ENCODE measurements at places on chromosomes 2 and 18. TPM values are rescaled to one million over a fixed set of nuclear protein-coding genes. Genes with fewer than 3 reads are reported as not detected.

DNA sequence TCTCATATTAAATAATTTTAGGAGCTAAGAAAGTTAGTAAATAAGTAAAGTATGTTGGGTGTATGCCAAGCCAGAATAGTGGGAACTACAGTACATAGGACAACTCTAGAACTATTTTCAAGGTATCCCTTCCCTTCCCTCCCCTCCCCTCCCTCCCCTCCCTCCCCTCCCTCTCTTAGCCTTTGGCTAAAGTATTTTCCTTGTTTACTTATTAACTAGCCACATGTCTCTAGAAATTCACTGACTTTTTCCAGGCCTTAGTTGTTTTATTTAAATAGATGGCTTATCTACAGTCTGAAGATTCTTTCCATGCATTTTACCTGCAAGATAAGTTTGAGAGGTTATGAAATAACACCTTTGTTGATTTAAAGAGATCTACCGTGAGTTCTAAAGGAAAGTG, 402.1 kb downstream of the PARD3B start:
- no peak for DNase-seq

- DNase-seq, result no peak
Observed at GRCh38 chr2:203625701-203626100, 80.7 kb upstream of the CD28 start.

- DNase-seq, result peak; percentile 63
Observed at GRCh38 chr2:230877116-230877758, 12.5 kb downstream of the ITM2C start.

DNA sequence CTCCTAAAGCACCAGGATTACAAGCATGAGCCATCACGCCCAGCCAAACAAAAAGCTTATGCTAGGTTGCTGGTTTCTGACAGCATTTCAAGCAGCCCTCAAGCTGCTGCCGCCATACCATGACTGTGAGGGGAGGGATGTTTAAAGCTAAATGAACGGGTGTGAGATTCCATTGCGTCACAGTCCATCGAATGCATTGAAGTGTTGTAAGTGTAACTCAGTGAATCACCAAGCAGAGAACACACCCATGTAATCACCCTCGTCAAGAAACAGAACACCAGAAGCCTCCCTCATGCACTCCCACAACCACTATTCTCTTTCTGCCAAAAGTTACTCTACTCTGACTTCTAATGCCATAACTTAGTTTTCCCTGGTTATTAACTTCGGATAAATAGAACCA, 32.8 kb upstream of the MC5R start:
- DNase-seq, result no peak

DNA sequence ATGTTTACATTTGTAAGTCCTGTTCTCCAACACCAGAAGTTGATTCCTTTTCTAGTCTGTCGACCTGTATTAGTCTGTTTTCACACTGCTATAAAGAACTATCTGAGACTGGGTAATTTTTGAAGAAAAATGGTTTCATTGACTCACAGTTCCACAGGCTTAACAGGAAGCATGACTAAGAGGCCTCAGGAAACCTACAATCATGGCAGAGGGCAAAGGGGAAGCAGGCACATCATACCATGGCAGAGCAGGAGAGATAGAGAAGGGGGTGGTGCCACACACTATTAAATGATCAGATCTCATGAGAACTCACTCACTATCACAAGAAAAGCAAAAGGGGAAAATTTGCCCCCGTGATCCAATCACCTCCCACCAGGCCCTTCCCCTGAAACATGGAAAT, 112.8 kb upstream of the MAP3K20 start:
- no peak for DNase-seq

The MC2R gene
- not detected for total RNA-seq

The SERPINB11 gene
- not detected for total RNA-seq

The NTSR2 gene
- not detected for total RNA-seq

Measured in colonic mucosa (tissue), 4 donors.